Cardiac septum (tissue), 1 donor: ENCODE measurements at places on chromosomes 6 and 20. TPM values are rescaled to one million over a fixed set of nuclear protein-coding genes. Genes with fewer than 3 reads are reported as not detected.
A peak's percentile ranks its signal among the peaks of the same experiment; 100 is the strongest.

GRCh38 chr6:93416571-93417420 is 2.6 kb downstream of the EPHA7 start:
- peak; percentile 78 for DNase-seq

- no peak for DNase-seq
Observed at GRCh38 chr6:108903796-108904195, 55.6 kb downstream of the ARMC2 start.

GRCh38 chr6:28711325-28711724 is 185.6 kb downstream of the GPX5 start:
- DNase-seq = no peak

The DDRGK1 gene
- 29.1 TPM for total RNA-seq

The ENPP3 gene
- total RNA-seq = 0.16 TPM
